CD4-positive, alpha-beta T cell treated with Interleukin-17A for 1 hour (primary cell): ENCODE measurements at places on chromosomes 5 and 9.
A peak's percentile ranks its signal among the peaks of the same experiment; 100 is the strongest.

DNA sequence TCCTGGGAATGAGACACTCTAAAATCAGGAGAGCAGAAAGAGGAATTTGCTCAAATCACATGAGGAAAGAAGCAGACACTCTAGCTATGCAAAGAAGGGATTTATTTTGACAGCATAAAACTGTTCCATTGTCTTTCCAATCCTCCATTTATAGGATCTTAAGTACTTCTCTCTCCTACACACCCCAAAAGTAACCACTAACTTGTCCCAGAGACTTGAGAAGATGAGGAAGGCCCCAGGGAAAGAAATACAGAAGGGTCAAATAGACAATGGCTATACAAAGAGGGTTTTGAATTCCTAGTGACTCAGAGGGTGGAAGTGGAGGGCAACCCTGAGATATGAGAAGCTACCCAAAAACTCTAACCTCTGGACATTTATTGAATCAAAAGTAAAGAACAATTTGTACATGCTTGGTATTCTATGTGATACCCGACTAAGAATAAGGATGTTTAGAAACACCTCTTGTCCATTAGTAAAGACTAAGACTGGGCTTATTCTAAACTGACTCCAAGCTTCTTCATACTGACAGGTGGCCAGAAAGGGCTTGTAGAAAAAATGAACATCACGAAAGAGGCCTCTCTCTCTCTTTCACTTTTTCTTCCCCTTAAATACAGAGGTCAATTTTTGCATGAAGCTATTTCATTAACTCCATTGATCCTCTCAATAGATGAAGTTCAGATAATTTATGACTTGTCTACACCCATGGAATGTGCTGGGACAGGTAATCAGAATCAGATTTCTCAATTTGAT, 20.6 kb downstream of the DMAC1 start:
- no peak for DNase-seq

DNA sequence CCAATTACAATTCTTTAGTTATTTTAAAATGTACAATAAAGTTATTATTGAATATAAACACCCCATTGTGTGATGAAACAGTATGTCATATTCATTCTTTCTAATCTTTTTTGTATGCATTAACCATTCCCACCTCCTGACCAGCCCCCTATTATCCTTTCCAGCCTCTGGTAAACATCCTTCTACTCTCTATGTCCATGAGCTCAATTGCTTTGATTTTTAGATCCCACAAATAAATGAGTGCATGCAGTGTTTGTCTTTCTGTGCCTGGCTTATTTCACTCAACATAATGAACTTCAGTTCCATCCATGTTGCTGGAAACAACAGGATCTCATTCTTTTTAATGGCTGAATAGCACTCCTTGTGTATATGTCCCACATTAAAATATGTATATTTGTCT, 1858.9 kb upstream of the C9orf72 start:
- DNase-seq: no peak

DNA sequence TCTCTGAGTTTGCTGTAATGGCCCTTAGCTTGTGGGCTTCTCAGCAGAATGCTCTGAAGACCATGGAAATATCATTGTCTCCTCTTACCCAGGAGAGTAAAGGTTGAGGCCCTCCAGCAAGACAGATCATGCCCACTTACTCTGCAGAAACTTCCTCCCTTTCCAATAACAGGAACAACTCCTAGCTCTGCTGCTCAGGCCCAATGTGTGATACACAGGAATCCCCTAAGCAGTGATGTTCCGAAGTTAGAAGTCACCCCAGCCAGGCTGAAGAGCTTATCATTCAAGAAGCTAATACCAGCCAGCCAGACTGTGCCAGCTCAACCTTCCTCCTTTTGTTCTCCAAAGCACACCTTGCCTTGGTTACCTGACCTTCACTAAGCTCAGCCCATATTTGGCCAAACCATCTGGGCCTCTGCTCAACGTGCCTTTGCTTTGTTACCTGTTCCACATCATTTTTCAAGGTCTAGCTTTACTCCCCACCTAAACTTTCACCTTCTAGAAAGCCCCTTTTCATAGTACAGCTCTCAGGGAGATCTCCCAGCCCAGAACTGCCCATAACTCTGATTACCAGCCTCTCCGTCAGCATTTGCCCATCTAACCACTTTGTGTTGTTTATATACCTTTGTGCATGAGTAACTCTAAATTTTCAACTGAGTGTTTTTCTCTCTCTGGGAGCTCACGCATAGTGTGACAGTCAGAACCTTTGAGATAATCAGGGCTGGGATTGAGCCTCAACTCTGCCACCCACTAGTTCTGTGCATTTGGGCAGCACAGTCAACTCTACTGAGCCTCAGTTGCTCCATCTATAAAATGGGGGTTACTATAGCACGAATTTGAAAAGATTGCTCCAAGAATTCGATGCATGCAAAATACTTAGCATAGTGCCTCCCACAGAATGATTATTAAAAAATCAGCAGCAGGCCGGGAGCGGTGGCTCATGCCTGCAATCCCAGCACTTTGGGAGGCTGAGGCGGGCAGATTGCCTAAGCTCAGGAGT, 107.6 kb upstream of the CPEB4 start:
- DNase-seq: no peak

- no peak for DNase-seq
These were observed 648.5 kb upstream of the WWC1 start for GRCh38 chr5:167642779-167643517.

GRCh38 chr5:177427919-177428573, 1.6 kb downstream of the GRK6 start:
- DNase-seq: peak; percentile 38

GRCh38 chr5:92713826-92714225, 867.2 kb downstream of the NR2F1-AS1 start:
- DNase-seq: no peak

DNA sequence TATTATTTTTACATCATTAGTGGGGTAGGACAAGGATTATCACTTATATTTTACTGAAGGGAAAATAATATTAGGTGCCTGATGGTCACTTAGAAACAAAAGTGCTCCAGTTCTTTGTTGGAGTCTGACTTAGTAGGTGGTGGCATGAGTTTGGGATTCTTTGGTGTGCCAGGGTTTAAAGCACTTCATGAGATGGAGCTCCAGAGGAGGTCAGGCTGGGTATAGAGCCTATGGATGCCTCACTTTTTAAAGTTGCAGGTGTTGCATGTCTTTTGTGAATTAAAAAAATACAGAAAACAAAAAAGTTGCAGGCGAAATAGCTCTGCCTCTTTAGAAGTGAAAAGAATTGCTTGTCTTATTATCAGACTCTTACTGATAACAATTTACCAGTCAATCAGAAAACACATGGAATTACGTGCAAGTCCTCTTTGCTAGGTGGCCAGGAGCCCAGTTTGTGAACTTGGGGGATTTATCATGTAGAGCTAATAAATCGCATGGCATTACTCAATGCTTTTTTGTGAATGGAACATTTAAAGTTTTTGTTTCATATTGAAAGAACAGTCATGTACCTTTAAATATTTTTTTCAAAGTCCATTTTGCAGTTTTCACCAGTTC, 1.6 kb downstream of the ITK start:
- peak; percentile 24 for DNase-seq

- DNase-seq: no peak
These were observed 16.8 kb downstream of the ACSL6 start for GRCh38 chr5:131994533-131995226.

GRCh38 chr9:36930941-36931340, 103.1 kb downstream of the PAX5 start:
- no peak for DNase-seq

- DNase-seq: no peak
These were observed 8.1 kb downstream of the UBQLN1 start for GRCh38 chr9:83699615-83700014.

DNA sequence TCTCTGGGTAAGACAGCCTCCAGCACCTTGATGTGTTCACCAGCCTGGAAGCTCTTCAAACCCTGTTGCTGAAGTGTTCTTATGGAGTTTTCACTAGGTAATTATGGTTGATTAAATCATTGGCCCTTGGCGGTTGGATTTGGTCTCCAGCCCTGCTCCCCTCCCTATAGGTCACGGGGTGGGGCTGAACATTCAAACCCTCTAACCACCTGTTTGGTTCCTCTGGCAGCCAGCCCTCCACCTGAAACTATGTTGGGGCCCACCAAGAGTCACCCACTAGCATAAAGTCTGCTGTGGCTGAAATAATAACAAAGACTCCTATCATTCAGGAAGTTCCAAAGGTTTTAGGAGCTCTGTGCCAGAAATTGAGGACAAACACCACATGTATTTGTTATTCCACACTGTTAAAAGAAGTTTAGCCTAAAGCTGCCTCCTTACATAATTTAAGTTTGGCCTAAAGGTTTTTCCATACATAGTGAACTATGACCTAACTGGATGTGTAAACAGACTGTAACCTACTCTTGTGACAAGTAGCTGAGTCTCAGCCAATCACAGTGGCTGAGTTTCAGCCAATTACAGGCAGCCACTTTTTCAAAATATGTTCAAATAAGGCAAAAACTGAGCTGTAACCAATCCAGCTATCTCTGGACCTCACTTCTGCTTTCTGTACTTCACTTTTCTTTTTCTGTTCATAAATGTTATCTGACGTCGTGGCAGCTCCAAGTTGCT, 34.8 kb downstream of the TMEM252 start:
- peak; percentile 3 for DNase-seq
